ENCODE measurements at places on chromosomes 1 and 21.

GRCh38 chr1:58802640-58803399, 19.0 kb upstream of the JUN start:
- DNase-seq = no peak

GRCh38 chr1:76938304-76938703, 71.0 kb downstream of the ST6GALNAC5 start:
- DNase-seq = no peak

- DNase-seq = peak; percentile 48
Measured at GRCh38 chr1:109312978-109313775, 6.4 kb upstream of the MYBPHL start.

DNA sequence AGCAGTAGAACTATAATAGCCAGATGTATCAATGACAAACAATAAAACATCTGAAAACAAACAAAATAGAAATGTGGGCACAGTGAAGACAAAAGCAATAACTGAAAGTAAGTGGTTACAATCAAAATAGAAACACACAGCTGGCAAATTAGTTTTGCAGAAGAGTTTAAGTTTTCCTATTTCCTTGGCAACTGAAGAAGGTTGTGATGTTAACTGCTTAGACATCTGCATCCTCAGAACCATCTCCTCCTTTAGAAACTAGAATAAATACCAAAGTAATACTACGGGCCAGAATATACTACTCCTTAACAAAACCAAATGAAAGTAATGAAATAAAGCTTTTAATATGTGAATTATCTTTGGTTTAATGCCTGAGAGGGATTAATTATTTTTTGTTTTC, 605.5 kb downstream of the LTN1 start:
- DNase-seq = no peak

DNA sequence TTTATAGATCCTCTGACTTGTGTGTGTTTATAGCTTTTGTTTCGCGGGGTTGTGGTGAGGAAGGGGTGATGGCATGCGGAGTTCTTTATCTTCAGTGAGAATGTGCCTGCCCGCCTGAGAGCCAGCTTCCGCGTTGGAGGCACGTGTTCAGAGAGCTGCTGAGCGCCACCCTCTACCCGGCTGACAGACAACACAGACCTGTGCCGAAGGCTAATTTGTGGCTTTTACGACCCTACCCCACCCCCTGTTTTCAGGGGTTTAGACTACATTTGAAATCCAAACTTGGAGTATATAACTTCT, 14.4 kb upstream of the CD101 start:
- DNase-seq = no peak

- no peak for DNase-seq
Measured at GRCh38 chr1:56975446-56975845, 9.6 kb upstream of the C8B start.

DNA sequence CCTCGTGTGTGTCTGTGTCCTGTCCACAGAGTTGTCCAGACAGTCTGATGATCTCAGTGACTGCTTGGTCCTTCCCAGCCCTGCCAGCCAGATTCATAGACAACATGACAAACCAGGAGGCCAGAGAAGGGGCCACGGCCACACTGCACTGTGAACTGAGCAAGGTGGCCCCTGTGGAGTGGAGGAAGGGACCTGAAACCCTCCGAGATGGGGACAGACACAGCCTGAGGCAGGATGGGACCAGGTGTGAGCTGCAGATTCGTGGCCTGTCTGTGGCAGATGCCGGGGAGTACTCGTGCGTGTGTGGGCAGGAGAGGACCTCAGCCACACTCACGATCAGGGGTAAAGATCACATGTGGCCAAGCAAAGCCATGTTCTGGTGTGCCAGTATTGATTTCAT, 96.4 kb downstream of the OBSCN start:
- no peak for DNase-seq

- DNase-seq = no peak
Measured at GRCh38 chr21:44940116-44940631, 345 bp downstream of the SLX9 start.

GRCh38 chr1:151193304-151193703, 3.3 kb upstream of the VPS72 start:
- no peak for DNase-seq

GRCh38 chr1:244768804-244769203, 66.7 kb upstream of the COX20 start:
- DNase-seq = no peak

- DNase-seq = no peak
Measured at GRCh38 chr1:234241941-234242490, 131.2 kb upstream of the COA6 start.

- DNase-seq = no peak
Measured at GRCh38 chr1:910881-911721, 12.6 kb upstream of the SAMD11 start.

DNA sequence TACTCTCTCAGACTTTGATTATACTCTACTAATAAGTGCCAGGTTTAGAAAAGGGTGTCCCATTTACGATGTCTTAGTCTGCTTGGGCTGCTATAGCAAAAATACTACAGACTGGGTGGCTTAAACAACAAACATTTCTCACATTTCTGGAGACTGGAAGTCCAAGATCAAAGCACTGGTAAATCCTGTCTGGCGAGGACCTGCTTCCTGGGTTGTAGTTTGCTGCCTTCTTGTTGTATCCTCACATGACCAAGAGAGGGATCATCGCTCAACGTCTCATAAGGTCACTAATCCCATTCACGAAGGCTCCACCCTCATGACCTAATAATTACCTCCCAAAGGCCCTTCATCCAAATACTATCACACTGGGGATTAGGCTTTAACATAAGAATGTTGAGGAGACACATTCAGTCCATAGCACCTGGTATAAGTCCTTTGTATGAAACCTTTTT, 12.0 kb downstream of the PRDX6 start:
- no peak for DNase-seq

DNA sequence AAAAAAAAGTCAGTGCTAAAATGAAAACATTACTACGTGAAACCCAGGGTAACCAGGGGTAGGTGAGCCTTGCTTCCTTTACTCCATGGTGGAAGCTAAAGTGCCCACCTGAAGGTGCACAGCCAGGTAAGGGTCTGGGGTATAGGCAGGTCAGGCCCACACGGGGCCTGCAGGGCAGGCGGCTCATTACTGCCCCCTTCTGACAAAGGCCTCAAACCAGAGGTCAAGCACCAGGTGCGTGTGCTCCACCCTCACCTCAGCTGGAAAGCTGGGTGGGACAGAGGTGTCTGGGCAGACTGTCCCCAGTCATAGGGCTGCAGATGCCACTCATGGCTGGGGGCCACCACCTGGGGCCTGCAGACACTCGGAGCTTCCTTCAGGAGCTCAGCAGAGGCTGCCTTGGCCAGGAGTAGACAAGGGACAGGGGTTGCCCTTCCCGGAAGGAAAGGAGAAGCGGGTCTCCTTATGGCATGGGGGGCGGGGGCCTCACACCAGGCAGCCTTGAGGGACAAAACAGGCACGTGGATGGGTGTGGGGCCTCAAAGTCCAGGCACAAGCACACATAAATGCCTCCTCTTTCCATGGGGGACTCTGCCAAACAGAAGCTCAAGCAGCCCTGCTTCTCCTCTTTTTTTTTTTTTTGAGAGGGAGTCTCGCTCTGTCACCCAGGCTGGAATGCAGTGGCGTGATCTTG, 36.2 kb downstream of the ACOT7 start:
- DNase-seq = no peak

DNA sequence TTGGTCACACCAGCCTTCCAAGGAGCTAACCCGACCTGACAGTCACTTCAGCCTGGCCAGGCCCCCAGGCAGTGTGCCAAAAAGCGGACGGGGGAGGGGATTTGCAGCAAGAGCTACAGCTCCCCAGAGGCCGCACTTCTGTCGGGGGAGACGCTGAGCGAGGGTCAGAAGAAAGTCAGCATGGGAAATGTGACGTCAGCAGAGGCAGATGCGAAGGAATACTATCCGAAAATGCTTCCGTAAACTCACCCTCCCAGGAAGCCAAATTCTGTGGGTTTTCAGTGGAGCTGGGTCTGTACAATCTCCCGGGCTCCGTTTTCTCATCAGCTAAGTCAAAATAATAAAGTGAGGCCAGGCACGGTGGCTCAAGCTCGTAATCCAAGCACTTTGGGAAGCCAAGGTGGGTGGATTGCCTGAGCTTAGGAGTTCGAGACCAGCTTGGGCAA, 28.5 kb upstream of the ECE1 start:
- DNase-seq = peak; percentile 85

DNA sequence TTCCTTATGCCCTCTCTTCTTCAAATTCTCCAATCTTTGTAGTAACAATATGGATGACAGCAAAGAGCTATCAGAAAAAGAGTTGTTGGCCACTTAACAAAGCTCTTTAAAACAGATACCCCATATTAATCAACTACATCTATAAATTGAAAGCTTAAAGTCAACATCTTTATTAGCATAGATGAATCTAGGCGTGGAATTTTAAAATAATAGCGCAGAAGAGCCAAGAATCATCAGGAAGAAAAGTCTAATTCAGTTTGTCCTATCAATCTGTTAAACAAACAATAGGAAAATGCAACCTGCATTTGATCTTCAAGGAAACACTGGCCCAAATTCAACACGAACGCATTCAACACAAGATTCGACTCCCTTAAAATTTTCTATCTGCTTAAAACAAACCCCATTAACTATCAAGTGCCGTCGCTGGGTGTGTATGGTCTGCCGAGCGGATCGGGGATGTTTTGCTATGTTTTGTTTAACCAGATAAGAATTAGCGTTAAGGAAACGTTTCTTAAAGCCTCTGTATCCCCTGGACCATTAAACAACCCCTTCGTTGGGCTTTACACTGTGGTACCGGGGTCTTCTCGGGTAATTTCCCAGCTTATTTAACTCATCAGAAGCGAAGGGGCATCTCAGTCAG, 1.0 kb downstream of the LYST start:
- no peak for DNase-seq

GRCh38 chr1:147840909-147841308, 61.7 kb upstream of the GJA8 start:
- DNase-seq = no peak

- DNase-seq = no peak
Measured at GRCh38 chr1:192763243-192763642, 45.6 kb upstream of the RGS2 start.

DNA sequence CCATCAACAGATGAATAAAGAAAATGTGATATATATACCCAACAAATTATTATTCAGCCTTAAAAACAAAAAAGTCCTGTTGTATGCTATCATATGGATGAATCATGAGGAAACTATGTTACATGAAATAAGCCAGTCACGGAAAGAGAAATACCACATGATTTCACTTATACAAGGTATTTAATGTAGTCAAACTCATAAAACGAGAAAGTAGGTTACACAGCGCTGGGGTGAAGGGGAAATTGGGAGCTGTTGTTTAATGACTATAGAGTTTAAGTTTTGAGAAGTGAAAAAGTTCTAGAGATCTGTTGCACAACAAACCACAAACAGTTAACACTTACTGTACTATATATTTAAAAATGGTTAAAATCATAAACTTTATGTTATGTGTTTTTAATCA, 58.5 kb downstream of the SLC25A24 start:
- DNase-seq = peak; percentile 12

DNA sequence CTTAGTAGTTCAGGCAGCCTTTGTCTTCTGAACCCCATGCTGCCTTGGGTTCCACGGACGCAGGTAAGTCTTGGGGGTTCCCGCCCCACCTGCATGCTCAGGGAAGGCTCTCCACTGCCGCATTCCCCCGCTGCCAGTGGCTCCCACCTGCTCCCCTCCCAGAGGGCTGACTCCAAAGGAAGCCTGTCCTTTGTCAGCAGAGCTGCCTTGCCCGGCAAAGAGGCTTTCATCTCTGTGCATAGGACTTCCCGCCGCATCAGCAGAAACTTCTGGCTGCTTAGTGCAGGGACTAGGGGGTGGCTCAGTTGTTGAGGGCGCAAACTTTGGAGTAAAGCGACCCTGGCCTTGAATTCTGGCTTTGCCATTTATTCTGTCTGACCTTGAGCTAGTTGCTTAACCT, 25.2 kb upstream of the ACTL8 start:
- no peak for DNase-seq

GRCh38 chr1:84510668-84511067, 4.3 kb upstream of the GNG5 start:
- no peak for DNase-seq

DNA sequence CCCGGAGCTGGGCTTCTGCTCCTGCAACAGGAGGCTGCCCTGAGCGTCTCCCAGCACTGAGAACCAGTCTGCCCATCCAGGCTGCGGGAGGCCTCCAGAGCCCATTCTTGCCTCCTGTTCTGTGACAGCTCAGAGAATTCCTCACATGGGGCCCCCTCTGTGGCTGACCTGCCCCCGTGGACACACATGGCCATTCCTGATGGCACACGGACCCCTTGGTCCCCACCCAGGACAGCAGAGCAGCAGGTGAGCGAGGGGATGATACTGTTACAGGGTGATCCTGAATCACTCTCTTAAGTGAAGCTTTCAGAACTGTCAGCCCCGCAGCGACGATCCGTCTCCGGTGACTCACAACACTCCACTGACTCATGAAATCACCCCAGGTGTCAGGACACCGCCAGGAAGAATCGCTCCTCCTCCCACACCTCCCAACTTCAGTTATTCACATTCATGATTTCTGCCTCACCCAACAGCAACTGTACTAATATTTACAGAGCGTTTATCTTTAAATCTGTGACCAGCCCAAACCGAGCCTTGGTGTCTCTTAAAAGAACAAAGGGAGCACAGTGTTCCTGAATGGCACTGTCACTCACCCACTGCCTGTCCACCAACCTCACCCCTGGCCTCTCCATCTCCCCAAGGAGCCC, 22.5 kb downstream of the CHD5 start:
- DNase-seq = no peak

GRCh38 chr1:233113009-233113879, 162.8 kb downstream of the NTPCR start:
- DNase-seq = peak; percentile 99

DNA sequence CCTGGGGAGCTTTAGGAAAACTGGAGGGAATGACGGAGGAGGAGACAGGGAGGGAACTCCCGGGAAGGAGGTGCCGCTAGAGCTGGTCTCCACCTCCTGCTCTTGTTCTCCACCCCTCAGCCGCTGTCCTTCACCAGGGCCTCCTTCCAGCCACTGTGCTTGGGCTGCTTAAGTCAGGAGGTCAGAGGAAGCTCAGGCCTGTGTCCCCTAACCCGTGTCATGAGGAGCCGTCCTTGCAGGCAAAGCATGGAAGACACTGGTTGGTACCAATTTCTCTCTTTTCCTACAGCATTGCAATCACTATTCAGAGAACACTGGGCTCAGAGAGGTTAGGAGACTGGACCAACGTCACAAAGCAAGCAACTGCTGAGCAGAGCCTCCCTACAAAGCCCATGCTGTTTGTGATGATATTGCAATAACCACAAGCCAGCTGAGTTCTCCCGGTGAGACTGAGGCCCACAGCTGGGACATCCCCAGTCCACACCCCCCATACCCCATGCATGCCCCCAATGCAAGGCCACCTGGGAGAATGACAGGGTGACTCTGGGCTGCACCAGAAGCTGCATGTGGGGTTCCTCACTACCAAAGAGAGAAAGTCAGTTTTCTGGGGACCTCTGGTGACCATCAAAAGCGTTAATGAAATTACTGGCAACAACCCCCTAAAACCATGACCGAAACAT, 427.5 kb downstream of the NPHP4 start:
- DNase-seq = no peak

- no peak for DNase-seq
Measured at GRCh38 chr1:3590951-3591865, 20.1 kb downstream of the MEGF6 start.

- DNase-seq = peak; percentile 66
Measured at GRCh38 chr21:44024887-44025353, 12.8 kb downstream of the TRAPPC10 start.

- no peak for DNase-seq
Measured at GRCh38 chr21:41682719-41683179, 84.1 kb downstream of the RIPK4 start.

GRCh38 chr1:165444897-165445370, at the start of gene RXRG:
RXRG (minus strand) TSS chr1:165445126; CDS start chr1:165444893, 233 bp downstream.
- no peak for DNase-seq

- DNase-seq = no peak
Measured at GRCh38 chr1:155282488-155283091, 5.3 kb downstream of the HCN3 start.
